Diencephalon (tissue), 1 donor: ENCODE measurements at places on chromosomes 6 and 20. TPM values are rescaled to one million over a fixed set of nuclear protein-coding genes. Genes with fewer than 3 reads are reported as not detected.

PDYN gene
- total RNA-seq, result 35.5 TPM

RCAN2 gene
- 42.7 TPM for total RNA-seq

SRSF12 gene
- 45.0 TPM for total RNA-seq

C2 gene
- total RNA-seq, result 5.3 TPM
